ENCODE measurements at places on chromosomes 13 and 19.

- DNase-seq, result peak; percentile 1
These were observed 130.5 kb downstream of the ATP11A start for GRCh38 chr13:112820318-112820717.

GRCh38 chr19:277581-278165 lies 13.5 kb downstream of the PLPP2 start:
- peak; percentile 52 for DNase-seq

DNA sequence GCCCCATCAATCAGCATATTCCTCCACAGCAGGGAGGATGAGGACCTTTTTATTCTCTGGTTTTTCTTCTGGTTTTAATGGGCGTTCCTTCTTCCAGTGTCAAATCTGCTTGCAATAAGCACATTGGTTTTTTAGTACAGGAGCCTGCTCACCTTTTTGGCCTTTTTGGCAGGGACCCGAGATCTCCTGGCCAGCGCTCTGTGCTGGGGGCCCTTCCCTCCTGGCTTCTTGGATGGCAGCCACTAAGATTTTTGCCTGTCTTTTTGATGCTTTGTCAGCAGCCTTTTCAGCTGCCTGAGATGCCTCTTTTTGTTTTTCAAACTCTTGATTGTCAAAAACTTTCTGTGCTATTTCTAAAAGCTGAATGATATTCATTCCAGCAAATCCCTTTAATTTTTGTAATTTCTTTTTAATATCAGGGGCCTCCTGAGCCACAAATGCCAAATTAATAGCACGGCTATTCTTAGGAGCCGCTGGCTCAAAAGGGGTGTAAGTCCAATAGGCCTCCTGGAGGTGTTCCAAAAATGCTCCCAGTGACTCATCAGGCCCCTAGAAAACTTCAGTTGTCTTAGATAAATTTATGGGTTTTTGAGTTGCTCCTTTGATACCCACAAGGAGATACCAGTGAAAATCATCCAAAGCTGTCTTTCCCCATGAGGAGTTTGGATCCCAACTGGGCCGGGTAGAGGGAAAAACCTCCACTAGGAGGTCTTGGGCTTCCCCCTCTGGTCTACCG lies 73.0 kb downstream of the ZNF100 start:
- DNase-seq, result no peak

- DNase-seq, result no peak
These were observed 6.9 kb downstream of the CARM1 start for GRCh38 chr19:10878253-10878652.

- DNase-seq, result peak; percentile 68
These were observed 303.6 kb upstream of the ZNF507 start for GRCh38 chr19:32041681-32042292.

GRCh38 chr13:38941353-38941945 lies 49.2 kb downstream of the STOML3 start:
- no peak for DNase-seq

- no peak for DNase-seq
These were observed 194.1 kb upstream of the MIR17HG start for GRCh38 chr13:91153372-91153771.

DNA sequence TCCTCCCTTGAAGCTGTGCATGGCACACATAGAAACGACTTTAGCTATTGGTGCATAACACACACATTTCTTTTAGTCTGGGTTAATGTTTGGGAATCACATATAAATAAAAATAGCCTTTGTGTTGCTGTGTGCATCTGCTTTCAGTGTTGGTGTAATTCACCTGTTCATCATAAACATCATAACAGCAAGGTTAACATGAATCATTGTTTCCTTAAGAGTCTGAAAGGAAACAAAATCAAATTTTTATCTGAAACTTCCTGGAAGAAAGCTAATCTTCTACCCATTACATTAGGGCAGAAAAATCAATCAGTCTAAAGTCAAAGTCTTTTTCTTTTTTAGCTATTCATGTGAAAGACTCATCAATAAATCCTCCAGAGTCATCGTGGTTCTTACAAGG lies 35.0 kb upstream of the TNFSF11 start:
- DNase-seq, result no peak

DNA sequence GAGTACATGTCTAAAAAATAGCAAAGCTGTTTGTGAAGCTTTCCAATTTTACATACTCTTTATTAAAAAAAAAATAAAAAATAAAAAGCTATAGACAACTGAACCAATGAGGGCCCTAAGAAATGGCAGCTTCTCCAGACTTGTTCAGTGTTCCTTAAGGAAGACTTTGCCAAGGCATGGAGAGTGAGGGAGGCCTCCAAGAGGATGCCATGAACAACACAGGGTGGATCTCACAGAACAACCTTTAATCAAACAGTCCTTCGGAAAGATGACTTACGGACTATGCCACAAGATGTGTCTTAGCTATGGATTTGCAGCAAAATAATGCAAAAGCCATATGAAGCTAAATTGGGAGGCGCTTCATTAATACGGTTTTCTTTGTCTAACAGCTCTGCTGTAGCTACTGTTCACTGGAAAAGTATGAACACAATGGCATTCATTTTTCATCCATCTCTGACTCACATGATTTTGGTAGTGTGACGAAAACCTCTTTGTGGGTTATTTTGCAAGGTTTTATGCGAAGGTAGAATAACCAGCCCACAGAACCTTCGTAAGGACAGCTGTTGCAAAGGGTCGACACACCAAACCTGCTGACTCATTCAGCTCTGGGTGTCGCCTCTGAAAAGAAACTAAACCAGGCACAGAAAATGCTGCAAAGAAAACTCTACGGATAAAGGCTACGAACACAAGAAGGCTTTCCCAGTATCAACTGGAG lies 27.7 kb downstream of the EFNB2 start:
- no peak for DNase-seq

DNA sequence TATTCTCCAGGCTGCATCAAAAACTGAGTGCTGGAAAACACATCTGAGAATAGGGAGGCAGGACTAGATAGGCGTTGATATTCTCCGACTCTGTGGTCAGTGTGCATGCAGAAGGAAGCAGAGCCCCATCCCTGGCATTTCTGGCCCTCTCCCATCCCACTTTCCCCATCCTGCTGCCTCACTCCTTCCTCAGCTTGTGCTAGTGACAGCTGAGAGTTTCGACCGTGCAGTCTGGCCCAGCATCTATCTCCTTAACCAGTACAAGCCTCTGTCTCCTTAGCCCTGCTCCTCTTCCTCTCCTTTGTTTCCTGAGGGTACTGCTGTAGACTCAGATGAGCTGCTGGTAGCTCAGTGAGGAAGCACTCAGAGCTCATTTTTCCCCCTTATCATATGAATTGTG lies 163.2 kb downstream of the SUCLA2 start:
- DNase-seq, result no peak

- DNase-seq, result peak; percentile 56
These were observed 5.4 kb downstream of the KLK1 start for GRCh38 chr19:50817941-50818858.

DNA sequence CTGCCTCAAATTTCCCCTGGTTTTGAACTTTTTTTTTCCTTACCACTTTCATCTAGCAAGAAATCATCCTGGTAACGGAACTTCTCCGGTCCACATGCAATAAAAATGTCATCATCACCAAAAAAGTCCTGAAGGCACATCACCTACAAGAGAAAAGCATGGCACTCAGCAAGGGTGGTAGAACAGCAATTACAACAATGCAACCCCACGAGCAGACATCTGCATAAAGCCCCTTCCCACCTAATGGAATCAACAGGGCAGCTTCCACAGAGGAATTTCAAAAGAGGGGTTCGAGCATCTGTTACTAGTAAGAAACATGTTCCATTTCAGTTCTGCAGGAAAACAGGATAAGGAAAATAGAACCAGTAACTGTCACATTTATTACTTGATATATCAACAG lies 183.9 kb downstream of the DCLK1 start:
- no peak for DNase-seq

GRCh38 chr13:22828081-22828480 lies 352.7 kb upstream of the SGCG start:
- no peak for DNase-seq

DNA sequence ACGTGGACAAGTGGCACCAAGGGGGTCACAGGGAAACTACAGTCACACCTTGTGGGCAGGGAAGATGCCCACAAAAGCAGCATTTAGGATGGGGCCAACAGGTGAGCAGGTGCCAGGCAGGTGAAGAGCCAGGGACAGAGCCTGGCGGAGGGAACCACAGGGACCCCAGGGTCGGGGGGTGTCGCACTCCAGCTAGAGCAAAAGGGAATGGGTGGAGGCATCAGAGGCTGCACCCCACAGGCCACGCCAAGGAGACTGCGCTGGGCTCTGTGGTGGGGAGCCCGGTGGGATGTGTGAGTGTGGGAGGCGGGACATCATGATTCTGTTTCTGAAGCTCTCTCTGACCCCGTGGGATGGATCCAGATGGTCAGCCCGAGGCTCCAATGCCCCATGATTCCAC lies 66.7 kb downstream of the EPS15L1 start:
- no peak for DNase-seq

- DNase-seq, result no peak
These were observed 525.6 kb downstream of the SUCLA2 start for GRCh38 chr13:47475441-47475948.

- no peak for DNase-seq
These were observed 641.0 kb downstream of the FGF9 start for GRCh38 chr13:22311734-22312404.

All from HAP-1 (cell line).